ENCODE measurements at places on chromosomes 13 and 19.
A peak's percentile ranks its signal among the peaks of the same experiment; 100 is the strongest.

DNA sequence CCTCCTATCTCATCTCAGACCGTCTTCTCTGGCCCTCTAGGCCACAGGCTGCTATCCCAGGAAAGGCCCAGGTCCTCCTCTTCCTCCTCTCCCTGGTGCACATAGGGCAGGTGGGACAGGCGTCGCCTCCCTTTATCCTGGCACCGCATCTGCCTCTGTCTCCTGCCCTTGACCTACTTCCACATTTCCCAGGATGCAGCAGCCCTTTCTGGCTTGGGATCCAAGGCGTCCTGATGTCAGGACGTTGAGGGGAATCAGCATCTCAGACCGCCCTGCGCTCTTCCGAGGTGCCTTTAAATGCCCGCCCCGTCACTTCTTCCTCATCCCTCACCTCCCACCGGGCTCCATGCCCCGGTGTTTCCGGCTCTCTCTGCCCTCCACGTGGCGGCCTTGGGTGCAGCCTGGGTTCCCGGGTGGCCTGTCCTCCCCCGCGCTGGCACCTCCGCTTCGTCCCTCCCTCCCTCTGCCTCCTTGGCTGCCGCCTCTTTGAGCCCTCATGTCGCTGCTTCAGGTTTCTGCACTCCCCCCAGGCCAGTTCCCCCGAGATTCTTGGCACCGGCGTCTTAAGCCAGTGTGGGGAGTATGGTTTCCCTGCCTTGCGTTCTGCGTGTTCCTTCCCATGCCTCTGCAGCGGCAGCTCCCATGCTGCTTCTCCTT, 66.3 kb downstream of the KDM4B start:
- no peak for DNase-seq

GRCh38 chr19:23699521-23699860, 12.5 kb upstream of the ZNF675 start:
- DNase-seq: no peak

GRCh38 chr13:92074658-92075057, 676.2 kb downstream of the GPC5 start:
- DNase-seq: no peak

DNA sequence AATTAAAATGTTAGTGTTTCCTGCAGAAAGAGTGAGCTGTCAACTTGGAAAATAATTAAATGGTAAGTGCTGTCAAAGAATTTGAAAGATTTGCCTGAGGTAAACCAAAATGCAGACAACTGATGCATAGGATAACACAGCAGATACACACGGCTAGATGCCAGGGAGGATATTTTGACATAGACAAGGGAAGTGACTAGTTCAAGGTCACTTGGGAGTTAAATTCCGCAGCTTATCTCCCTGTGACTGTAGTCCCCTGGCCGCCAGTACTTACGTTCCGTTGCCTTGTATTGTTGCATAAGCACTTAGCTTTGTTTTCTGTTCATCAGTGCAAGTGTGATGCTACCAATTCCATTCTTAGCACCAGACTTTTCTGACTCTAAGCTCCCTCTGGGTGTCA, 247.3 kb upstream of the MAB21L1 start:
- DNase-seq: no peak

GRCh38 chr19:13262450-13262849, 112.2 kb downstream of the IER2 start:
- DNase-seq: no peak

GRCh38 chr19:35908010-35908441, at the start of gene TYROBP:
Gene TYROBP, minus strand, starts transcription at chr19:35908295. Its CDS starts 67 bp downstream, at chr19:35908228.
- no peak for DNase-seq

GRCh38 chr19:19140476-19140875, 2.2 kb upstream of the TMEM161A start:
- DNase-seq: no peak

- no peak for DNase-seq
Observed at GRCh38 chr13:107977071-107977574, 238.2 kb downstream of the LIG4 start.

- DNase-seq: no peak
Observed at GRCh38 chr19:5718579-5719273, 1.2 kb downstream of the LONP1 start.

GRCh38 chr13:50140581-50141374, 125.5 kb downstream of the KCNRG start:
- DNase-seq: no peak

GRCh38 chr13:83883061-83883523, 818 bp upstream of the SLITRK1 start:
- no peak for DNase-seq

GRCh38 chr19:39409208-39410016, 2.8 kb downstream of the ZFP36 start:
- peak; percentile 65 for DNase-seq

GRCh38 chr13:76808927-76809326, 77.3 kb downstream of the KCTD12 start:
- DNase-seq: no peak

DNA sequence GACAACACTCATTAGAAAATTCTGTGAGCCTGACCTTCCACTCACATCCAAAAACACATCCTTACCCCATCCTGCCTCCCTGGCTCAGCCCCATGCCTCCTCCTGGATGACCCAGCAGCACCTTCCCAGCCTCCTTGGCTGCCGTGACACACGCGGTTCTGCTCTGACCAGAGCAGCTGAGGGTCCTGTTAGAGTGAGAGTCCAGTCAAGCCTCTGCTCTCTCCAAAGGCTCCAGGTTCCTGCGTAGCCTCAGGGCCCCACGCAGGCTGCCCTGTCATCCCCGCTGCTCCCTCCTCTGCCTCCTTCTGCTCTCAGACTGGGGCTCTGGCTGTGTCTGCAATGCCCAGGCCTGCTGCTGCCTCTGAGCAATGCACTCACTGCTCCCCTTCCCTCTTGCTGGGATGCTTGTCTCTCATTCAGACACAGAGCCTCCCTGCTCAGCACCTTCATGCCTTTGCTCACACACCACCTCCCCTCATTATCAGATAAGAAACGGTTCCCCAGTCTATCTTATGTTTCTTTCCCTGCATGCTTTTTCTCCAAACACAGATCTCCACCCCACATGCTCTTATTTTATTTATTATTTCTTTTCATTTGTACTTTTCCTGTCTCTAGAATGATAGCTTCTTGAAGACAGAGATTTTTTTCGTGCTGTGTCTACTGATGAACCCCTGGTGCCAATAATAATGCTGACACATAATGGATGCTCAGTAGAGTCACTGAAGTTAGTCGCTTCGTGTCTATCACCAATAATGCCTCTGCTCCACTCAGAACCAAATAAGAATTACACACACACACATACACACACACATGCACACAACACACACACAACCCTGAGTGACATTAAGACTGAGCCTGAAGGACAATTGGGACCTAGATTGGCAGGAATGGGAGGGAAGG, 10.2 kb upstream of the SIGLEC6 start:
- no peak for DNase-seq
